WTC11 (cell line): ENCODE measurements at places on chromosomes 1 and 21.

DNA sequence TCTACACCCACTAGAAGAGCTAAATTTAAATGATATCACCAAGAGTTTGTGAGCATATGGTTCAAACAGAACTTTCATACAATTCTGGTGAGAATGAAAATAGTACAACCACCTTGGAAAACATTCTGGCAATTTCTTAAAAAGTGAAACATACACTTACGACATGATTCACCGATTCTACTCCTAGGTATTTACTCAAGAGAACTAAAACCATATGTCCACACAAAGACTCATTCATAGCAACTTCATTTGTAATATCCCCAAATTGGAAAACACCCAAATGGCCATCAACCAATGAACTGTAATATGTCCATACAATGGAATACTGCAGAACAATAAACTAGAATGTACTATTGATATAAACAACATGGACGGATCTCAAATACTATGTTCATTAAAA, 51.2 kb upstream of the ADAM30 start:
- DNase-seq = no peak

- no peak for DNase-seq
These were observed 40.2 kb downstream of the STX6 start for GRCh38 chr1:180982422-180982821.

- no peak for DNase-seq
These were observed 148.6 kb downstream of the C1orf21 start for GRCh38 chr1:184535191-184535970.

DNA sequence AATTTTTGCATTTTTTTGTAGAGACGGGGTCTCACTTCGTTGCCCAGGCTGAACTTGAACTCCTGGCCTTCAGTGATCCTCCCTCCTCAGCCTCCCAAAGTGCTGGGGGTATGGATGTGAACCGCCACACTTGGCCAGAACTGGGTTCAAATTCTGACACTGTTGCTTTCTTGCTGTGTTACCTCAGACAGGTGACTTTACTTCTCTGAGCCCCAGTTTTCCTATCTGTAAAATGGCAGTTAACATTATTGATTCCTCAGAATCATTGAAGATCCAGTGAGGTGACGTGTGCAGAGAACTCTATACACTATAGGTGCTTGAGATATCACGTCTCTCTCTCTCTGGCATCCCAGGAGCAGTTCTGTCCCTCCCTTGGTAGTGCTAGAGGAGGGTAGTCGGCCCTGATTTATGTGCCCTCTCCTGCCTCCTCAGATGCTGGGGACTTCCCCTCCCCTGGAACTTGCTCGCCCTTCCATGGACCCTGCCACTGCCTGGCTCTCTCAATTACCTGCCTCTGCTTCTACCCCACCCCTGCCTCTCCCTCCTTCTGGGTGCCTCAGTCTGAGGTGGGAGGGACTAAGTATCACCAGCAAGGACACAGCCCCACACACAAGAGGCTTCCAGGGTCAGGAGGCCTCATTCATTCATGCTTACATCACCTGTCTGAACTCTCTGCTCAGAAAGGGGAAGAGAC, 2.8 kb upstream of the HPCA start:
- no peak for DNase-seq

GRCh38 chr1:64050601-64051000, 152.8 kb upstream of the UBE2U start:
- no peak for DNase-seq

DNA sequence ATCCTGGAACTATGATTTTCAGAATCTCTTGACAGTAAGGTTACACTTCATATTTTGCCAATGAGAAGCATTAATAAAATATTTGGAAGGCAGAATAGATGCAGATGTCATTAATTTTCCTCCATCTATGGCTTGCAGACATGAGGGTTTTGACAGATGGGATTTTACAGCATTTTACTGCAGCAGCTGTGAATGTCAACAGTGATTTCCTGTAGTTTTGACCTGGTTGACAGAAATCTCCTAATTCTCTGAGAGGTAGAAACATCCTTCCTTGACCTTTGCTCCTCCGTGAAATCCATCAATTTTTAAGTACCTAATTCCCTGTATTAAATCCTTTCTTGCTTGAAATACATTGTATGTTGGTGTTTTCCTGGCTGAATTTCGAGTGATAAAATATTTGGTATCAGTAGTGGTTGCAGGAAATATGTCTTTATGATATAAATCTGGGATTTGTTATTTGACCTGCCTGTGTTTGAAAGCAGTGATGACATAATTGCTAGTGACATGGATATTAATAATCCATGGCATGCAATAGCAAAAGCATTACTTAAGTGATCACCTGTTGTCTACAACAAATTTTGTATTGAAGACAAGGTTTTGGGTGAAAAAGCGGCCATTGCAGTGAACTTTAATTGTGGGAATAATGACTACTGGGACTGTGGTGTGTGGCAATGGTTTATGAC, 73.9 kb downstream of the HLX start:
- DNase-seq = no peak

GRCh38 chr21:38661197-38661871, 144.4 kb upstream of the ETS2 start:
- DNase-seq = peak; percentile 46

DNA sequence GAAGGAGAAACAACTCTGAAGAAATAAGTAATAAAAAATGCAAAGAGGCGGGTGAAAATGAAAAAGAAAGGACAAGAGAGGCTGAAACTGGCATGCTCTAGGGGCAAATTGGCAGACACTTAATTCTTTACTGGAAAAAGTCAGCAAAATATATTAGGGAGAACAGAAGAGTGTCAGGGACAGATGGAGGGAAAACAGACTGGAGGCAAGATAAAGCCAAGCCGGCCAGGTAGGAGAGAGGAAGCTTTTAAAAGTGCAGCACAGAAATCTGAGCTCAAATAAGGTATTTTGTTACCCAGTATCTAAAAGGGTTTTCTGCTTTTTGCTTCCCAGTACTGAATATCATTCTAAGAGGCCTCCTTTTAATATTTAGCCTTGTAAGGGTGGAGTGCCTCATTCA, 339.3 kb downstream of the PAPPA2 start:
- DNase-seq = no peak

- DNase-seq = no peak
These were observed 1.8 kb downstream of the NIBAN1 start for GRCh38 chr1:184972315-184973055.

GRCh38 chr1:85602571-85602970, 22.0 kb downstream of the CCN1 start:
- DNase-seq = no peak

GRCh38 chr1:53837646-53837923, 511 bp downstream of the NDC1 start:
- no peak for DNase-seq

- DNase-seq = no peak
These were observed 752.3 kb upstream of the ADAMTS5 start for GRCh38 chr21:27719226-27719625.

GRCh38 chr1:226404904-226405222, 3.0 kb downstream of the PARP1 start:
- peak; percentile 70 for DNase-seq

DNA sequence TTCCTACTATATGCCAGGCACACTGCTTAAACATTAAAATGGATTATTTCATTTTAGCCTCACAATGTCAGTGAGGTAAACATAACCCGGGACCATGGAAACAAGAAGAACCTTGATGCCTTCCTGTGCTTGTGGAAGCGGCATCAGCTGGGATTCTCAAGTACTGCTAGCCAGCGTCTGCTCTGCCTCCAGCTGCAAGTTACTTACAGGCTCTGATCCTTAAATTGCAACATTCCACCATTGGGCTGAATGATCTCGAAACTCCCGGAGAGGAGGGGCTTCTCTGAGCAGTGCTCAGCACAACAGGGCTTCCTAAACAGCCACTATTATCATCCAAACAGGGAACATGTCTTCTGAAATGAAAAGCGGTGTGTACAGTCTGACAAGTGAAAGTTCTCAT, 6.7 kb upstream of the MAN1C1 start:
- no peak for DNase-seq

DNA sequence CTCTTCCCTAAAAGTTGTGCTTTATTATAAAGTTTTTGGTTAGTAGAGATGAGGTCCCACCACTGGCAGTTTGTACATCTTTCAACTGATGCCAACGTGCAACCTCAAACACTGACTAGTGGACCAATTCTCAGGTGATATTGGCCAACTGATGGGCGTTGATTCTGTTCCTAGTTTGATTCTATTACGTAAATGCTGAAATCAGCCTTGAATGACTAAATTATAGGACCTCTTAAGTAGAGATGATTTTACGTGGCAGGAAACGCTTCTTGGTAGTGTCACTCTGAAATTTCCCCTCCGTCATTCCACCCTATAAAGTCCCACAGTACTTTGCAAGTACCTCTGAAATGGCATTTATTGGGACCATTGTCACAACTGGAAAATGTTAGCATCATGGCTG, 8.8 kb upstream of the FNDC7 start:
- DNase-seq = no peak

GRCh38 chr1:76209238-76209637, 134.7 kb downstream of the ST6GALNAC3 start:
- no peak for DNase-seq

GRCh38 chr1:67209521-67209920, 43.3 kb downstream of the IL23R start:
- DNase-seq = no peak

GRCh38 chr1:59703918-59704378, 110.8 kb upstream of the HOOK1 start:
- no peak for DNase-seq

DNA sequence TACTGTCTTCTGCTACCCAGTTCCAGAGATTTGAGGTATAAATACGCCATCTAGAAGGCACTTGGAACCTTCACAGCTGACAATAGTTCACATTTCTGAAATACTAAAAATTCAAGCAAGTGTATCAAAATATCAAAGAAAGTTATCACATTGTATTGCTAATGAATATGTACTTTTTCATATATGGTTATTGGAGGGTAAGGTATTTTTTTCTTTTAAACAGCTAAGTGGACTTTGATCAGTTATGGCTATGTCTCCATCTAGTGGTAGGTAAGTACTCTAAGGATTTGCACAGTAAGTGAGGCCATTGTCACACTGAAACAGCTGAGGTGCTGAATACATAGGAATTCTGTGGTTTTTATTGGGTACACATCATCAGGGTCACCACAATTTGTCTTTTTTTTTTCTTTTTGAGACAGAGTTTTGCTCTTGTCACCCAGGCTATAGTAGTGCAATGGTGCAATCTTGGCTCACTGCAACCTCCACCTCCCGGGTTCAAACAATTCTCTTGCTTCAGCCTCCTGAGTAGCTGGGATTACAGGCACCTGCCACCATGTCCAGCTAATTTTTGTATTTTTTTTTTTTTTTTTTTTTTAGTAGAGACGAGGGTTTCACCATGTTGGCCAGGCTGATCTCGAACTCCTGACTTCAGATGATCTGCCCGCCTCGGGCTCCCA, 49.1 kb upstream of the CR2 start:
- DNase-seq = no peak

DNA sequence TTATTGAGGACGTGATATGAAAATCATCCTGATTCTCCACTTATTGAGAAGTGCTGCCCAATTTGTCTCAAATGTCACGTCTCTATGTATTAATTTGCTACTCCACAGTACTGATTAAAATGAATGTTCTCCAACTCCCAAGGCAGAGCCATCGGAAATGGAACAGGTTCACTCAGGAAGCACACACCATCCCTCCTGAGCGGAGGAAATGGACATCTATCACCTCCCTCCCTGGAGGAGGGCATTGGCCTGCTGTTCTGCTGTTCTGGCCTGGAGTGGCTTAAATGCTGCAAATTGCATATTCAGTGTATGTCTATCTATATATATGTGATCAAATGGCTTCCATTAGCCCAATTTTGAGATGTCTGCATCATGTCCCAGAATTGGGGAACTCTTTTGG, 140.5 kb downstream of the CSMD2 start:
- no peak for DNase-seq

DNA sequence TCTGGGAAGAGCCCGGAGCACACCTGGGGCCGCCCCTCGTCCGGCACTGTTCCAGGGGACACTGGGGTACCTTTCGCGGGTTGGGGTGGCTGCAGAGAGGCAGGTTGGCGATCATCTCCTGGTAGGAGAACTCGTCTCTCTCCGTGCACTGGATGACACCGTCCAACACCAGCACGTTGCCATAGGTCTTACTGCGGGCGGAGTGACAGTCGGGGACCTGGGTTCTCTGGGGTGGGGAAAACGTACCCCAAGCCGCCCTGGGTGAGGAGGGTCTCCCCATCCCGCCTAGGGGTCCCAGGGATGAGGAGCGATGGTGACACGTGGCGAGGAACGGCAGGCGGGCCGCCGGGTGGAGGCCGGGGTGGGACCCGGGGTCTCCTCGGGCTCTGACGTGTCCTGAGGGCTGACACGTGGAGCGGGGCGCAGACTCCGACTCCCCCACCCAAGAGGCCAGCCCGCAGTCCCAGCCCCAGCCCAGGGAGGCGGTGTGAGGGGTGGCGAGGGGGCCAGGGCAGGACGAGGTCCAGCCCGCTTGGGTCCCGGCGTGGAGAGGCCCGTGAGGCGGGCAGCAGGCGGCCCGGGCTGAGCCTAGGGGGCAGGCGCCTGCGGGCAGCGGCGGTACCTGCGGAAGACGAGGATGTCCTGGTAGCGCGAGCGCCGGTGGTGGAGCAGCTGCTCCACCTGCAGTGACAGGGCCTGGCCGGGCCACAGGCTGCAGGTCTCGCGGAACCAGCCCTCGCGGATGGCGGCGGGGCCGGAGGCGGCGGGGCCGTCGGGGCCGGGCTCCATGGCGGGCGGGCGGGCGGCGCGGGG, 457 bp downstream of the SRM start:
- DNase-seq = no peak

DNA sequence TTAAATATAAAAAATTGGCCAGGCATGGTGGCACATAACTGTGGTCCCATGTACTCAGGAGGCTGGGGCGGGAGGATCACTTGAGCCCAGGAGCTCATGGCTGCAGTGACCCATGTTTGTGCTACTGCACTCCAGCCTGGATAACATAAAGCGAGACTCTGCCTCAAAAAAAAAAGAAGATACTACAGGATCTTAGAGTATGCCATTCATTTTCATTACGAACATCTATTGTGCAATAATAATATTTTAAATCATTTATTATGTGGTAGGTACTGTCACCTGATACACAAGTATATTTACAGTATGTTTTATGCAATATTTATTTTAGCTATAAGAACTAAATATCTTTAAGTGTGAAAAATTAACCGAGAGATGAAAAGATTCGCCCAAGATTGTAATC, 9.3 kb upstream of the GIPC2 start:
- DNase-seq = no peak

DNA sequence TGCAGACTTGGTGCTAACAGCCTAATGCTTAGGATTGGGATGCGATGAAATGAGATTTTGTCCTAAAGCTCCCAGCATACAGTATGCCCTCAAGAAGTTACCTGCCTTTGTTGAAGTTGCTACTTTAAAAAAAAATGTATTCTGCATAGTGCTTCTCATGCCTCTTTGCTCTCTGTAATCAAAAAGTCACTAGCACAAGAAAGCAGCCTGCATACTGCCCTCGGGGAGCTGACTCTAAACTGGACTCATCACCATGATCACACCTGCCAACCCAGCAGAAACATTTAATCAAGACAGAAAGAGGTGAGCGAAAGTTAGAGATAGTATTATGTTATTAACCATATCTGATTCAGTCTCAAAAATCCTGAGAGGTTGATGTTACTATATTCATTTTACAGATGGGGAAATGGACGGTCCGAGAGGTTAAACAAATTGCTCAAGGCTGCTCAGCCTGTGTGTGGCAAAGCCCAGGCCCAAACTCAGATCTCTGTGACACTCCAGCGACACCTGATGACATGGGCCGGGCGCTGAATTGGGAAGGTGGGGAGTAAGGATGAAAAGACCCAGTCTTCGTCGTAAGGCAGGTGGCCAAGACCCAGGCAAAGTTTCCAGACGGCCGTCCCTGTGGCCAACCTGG, 1.1 kb downstream of the BATF3 start:
- DNase-seq = no peak

GRCh38 chr1:214570442-214570841, 19.0 kb upstream of the PTPN14 start:
- DNase-seq = no peak
